ENCODE measurements at places on chromosomes 1 and 21.
A peak's percentile ranks its signal among the peaks of the same experiment; 100 is the strongest.

DNA sequence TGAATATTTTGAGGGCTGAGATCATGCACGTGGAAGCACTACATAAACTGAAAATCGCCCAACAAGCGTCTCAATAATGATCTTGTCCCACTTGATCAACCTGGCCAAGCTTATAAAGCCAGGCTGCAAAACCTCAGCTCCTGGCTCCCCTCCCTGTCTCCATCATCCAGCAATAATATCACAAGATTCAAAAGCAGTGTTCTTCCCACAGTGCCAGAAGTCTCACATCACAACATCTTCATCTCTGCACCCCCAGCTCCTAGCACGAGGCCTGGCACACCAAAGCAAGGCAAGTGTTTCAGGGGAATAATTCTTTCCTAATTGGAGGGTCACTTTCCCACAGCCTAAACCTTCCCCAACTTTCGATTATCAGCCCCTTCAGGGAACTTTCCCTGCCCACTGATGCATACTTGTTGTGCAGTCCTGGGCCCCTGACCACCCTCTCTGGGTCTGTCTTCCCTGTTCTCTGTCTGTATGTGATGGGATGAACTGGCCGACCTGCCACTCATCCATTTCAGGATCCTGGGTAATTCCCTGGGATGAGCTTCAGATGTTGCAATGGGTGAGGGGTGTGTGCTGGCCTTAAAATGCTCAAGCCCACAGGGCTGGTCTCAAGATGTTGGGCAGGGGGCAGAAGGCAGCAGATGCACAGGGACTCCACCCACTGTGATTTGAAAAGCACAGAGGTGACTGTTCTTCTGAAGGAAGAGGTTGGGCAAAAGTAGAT lies 129.0 kb downstream of the DMRTB1 start:
- DNase-seq: no peak

DNA sequence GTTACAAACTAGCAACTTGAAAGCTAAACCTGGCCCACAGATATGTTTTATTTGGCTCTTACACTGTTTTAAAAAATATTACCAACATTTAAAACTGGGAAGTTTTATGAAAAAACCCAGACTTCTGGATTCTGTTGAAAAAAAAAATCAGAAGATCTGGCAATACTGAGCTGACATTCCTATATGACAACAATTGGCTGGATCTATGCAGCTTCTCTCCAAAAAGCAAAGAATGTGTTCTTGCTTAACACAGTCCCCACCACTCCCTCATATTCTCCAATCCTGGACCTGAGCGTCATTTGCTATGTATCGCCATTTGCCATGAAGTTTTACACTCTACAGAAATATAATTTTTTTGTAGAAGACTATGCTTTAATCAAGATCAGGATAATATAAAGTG lies 859.6 kb downstream of the LTN1 start:
- DNase-seq: no peak

- DNase-seq: no peak
Measured at GRCh38 chr1:160522622-160523345, at the start of gene SLAMF6. Gene SLAMF6, minus strand, starts transcription at chr1:160523255. Its CDS starts 63 bp downstream, at chr1:160523192.

GRCh38 chr1:60255565-60255964 lies 182.0 kb upstream of the C1orf87 start:
- no peak for DNase-seq

DNA sequence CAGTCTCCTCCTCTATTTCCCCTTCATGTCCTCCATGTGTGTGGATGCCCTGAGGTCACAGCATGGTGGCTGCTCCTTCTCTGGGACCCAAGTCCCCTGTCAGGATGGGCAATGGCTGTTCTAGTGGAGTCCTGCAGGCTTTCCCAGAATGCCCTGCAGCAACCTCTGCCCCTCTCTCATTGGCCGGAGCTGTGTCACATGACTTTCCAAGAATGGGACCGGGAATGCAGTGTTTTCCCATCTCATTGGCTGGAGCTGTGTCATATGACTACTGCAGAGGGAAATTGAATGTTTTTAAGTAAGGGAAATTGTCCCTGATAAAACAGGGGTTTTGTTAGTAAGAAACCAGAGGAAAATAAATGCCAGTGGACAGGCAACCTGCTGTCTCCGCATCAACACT lies 365.9 kb downstream of the PTPRU start:
- no peak for DNase-seq

GRCh38 chr1:118104951-118105350 lies 80.1 kb downstream of the SPAG17 start:
- DNase-seq: no peak

DNA sequence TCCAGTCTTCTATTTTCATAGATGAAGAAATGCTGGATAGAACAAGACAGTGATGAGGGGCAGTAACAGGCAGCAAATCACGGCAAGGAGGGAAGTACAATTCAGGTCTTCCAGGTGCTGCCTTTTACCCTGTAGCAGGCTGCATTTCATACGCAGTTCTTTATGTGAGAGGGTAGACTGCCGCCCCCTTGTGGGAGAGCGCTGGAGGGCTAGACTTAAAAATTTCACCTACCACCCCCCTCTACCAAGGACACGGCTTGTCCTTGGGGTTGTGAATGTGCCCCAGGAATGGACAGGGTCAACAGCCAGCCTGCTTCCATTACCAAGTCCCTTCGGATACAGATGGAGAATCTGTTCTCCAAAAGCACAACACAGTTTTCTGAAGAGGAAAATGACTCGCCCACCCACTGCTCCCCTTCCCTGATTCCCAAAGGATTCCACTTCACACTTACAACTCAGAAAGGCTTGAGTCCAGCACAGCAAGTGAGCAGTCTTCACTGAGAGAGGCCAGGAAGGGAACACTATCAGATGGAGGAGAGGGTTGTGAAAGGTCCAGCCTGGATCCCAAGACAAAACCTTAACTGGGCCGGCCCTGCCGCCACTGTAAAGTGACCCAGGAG lies 7.4 kb downstream of the WDR77 start:
- peak; percentile 40 for DNase-seq

- no peak for DNase-seq
Measured at GRCh38 chr1:1118876-1119220, 3.0 kb upstream of the C1orf159 start.

- DNase-seq: no peak
Measured at GRCh38 chr1:43015269-43015668, 56.6 kb upstream of the SLC2A1 start.

DNA sequence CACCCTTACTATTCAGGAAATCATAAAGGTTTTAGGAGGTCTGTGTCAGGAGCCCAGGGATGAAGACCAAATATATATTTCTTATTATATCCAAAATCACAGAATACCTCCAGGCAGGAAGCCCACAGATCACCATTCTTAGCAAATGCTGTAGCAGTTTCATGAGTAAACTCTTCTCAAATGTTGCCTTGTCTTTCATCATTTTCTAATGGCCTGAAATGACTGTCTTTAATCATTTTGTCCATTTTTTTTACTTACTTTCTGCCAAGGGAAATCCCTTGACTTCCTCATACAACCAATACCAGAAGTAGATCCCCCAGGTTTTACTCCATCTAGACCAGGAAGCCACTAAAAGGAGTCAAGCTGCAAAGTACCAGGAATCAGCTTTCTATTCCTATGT lies 32.4 kb downstream of the PSMG1 start:
- DNase-seq: no peak

DNA sequence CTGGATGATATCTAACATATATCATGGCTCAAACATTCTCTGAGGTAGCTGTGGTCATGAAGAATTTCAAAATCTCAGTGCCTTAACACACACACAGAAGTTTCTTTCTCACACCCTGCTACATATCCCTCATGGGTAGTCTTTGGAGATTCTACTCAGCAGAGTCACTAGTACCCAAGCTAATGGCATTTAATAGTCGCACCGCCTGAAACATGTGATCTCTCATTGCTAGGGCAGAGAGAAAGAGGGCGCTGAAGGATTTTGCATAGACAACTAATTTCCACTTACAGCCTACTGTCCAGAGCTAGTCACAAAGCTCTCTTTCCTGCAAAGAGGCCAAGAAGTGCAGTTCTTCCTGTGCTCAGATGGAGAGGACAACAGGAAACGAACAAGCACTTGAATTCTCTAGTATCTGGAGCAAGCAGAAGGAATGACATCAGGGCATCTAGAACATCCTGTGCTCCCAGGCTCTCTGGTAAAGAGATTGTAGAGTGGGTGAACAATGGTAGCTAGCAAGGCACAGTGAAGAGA lies 183.4 kb upstream of the PTBP2 start:
- DNase-seq: no peak

DNA sequence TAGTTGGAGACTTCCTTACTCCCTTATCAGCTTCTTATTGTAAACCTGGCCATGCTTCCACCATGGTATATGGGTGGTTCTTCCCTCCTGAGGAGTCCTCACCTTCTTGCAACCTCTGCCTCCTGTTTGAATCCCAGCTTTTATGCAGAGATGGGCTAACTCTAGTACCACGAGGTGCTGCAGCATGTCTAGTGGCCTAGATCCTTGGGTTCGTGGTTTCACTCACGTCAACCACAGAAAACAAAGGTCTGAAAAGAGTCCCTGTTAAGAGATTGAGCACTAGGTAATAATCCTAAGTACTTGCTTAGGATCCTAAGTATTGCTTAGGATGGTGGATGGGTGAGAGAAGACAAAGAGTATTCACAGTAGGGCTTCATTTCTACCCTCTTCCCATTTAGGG lies 133.7 kb downstream of the FCRL5 start:
- DNase-seq: no peak

DNA sequence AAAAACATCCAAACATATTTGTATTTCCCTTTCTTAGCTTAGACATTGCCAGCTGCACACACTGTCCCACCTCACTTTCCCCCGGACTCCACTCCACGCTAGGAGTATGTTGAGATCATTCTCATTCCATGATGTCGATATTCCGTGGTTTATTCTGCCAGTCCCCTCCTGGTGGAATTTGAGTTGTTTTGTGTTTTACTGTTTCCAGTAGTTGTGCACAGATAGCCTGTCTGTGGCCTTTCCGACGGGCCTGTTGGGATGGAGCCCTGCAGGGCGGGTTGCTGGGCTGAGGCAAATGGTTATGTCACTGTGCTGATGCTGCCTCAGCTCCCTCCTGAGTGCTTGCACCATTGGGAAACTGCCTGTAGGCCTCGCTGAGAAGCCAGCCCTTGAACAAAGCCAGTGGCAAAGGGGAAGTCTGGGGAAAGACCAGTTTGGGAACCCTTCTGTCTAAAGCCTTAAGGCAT lies 12.8 kb downstream of the TRAPPC10 start:
- no peak for DNase-seq

GRCh38 chr1:225877580-225877979 lies 4.6 kb downstream of the TMEM63A start:
- no peak for DNase-seq

GRCh38 chr21:28437061-28437460 lies 555.6 kb downstream of the LTN1 start:
- DNase-seq: no peak

- DNase-seq: no peak
Measured at GRCh38 chr1:159014003-159014571, 4.4 kb downstream of the IFI16 start.

DNA sequence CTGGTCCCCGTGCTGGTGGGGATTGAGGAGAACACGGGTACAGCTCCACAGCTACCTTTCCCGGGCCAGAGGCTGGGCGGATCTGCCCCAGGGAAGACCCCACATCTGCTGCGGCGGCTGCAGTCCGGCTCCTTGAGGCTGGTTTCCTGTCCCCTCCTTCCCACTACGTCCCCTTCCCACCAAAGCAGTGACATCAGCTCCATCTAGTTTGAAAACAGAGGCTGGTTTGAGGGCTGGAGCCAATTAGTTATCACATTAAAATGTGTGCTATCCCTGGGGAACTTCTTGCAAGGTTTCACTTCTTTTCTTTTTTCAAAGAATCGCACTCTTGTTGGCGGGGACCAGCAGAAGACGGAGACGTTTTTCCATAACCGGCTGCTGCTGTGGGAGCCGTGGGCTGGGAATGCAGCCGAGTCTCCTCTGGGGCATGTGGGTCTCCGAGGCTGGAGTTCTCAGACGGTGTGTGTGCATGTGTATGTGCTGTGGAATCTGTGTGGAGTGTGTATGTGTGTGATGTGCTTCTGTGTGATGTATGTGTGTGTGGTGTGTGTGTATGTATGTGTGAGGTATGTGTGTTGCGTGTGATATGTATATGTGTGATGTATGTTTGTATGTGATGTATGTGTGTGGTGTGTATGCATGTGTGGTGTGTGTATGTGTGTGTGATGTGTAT lies 8.9 kb upstream of the PCBP3 start:
- no peak for DNase-seq

DNA sequence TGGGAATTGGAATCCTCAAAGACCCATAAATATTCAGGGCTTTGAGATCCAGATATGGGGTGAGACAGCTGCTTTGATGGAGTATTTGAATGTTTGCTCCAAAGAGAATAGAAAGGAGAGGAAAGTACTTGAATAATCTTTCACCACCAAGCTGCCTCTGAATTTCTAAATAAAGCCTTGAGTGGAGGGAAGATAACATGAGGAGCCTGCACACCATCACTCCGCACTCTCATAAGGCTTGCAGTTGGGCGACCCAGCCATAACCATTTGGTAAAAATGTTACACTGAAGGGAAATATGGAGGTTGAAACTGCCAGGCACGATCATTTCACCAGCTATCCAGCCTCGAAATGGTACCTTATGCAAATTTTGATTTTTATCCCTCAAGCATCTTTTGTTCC lies 38.4 kb downstream of the VCAM1 start:
- DNase-seq: no peak

DNA sequence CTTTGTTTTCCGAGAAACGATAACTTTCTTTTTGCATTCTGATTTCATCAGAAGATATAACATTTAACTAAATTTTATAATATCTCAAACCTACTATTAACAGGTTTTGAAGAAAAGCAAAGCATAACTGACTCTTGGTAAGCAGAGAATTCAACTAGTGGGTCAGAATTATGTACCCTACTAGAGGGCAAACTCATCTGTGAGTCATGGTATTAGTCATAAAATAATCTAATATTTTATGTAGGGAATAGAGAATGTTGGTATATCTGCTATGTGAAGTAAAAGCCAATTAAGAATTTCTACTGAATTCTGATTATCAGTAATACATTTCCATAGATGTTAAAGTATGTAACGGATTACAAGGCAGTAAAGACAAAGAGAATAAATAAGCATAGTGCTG lies 56.8 kb downstream of the USP1 start:
- no peak for DNase-seq

DNA sequence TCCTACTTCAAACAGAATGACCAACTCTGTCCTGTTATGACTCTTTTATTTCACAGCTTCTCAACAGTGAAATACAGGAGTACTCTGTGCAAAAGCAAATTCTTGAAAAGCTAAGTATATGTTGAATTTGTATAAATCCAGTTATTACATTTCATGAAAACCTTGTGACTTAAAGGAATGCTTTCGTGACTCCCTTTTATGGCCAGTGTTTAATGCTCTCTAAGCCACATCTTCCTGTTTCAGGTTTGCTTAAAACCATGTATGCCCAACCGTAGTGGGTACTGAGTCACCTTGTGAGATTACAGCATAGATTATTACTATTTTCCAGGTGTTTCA lies 40.2 kb upstream of the KIF1B start:
- DNase-seq: no peak

- no peak for DNase-seq
Measured at GRCh38 chr1:64653466-64653865, 91.4 kb upstream of the RAVER2 start.

- DNase-seq: no peak
Measured at GRCh38 chr21:46124083-46124925, 26.4 kb downstream of the COL6A2 start.

GRCh38 chr1:85375493-85375892 lies 89.5 kb downstream of the DDAH1 start:
- no peak for DNase-seq
